ENCODE measurements at places on chromosomes 5 and 9.
A peak's percentile ranks its signal among the peaks of the same experiment; 100 is the strongest.

GRCh38 chr5:143361438-143361837, 42.0 kb downstream of the NR3C1 start:
- no peak overlapping the region for H3K27ac ChIP-seq
- peaks cover 31% of the 10 kb centered on the region for H3K4me1 ChIP-seq
- no peaks in the 10 kb centered on the region for H3K27me3 ChIP-seq
- no peaks in the 10 kb centered on the region for H3K36me3 ChIP-seq
- no peak overlapping the region for H3K4me3 ChIP-seq
- no peak for DNase-seq

GRCh38 chr9:34378376-34379060, 1.8 kb upstream of the MYORG start:
- DNase-seq: no peak
- no peak overlapping the region for H3K4me3 ChIP-seq
- peaks cover 44% of the 10 kb centered on the region for H3K4me1 ChIP-seq
- H3K27me3 ChIP-seq: no peaks in the 10 kb centered on the region
- H3K36me3 ChIP-seq: no peaks in the 10 kb centered on the region

- no peak overlapping the region for H3K4me3 ChIP-seq
- H3K4me1 ChIP-seq: no peaks in the 10 kb centered on the region
- no peak overlapping the region for H3K27ac ChIP-seq
- no peak for DNase-seq
Measured at GRCh38 chr5:41120600-41120999, 49.5 kb upstream of the MROH2B start.

GRCh38 chr9:15422372-15423230, at the start of gene SNAPC3:
Gene SNAPC3, plus strand, starts transcription at chr9:15422876. Its CDS starts 4 bp downstream, at chr9:15422880.
- H3K27me3 ChIP-seq: no peaks in the 10 kb centered on the region
- DNase-seq: peak; percentile 97
- peak within 1 kb of the TSS; percentile 83 for H3K4me3 ChIP-seq
- no peaks in the 10 kb centered on the region for H3K36me3 ChIP-seq

DNA sequence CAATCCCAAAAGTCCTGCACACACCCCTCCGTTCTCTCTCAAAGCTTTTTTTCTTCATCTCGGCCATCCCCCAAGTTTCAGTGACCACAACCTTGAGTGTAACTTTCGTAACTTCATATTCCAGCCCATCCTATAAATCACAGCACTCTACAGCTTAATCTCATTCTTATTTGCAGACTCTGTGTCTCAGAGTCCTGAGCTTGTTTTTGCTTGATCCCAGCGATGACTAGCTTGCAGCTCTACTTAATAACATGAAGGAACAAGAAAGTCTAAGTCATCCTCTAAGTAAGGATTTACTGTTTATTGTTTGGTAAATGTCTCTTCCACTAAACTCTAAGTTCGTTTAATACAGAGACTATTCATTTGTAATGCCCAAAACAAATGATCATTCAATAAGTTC, 2.6 kb upstream of the SPDL1 start:
- no peaks in the 10 kb centered on the region for H3K36me3 ChIP-seq
- no peak overlapping the region for H3K4me3 ChIP-seq
- DNase-seq: no peak
- H3K27ac ChIP-seq: no peak overlapping the region
- H3K4me1 ChIP-seq: peaks cover 6% of the 10 kb centered on the region

DNA sequence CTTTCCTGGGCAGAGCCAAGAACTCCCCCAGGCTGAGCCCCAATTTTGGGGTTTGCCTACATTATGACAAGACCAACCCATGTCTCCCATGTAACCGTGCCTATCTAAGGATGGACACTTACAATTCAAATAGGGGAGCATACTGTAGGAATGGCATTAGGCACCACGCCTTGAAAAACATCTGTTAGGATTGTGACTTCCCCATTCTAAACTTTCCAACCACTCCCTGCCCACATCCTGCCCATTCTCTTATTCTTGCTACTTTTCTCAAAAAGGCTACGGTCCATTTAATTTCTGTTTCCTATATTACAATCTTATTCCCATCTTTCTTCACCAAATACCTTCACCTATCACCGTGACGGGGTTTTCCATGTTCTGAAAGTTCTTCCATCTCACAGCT, 99.2 kb downstream of the LPAR1 start:
- no peaks in the 10 kb centered on the region for H3K36me3 ChIP-seq
- no peak overlapping the region for H3K4me3 ChIP-seq
- H3K27me3 ChIP-seq: no peaks in the 10 kb centered on the region
- peaks cover 10% of the 10 kb centered on the region for H3K4me1 ChIP-seq

- H3K4me1 ChIP-seq: no peaks in the 10 kb centered on the region
- no peaks in the 10 kb centered on the region for H3K36me3 ChIP-seq
- H3K27ac ChIP-seq: no peak overlapping the region
- no peaks in the 10 kb centered on the region for H3K27me3 ChIP-seq
- DNase-seq: no peak
Measured at GRCh38 chr9:131994364-131995125, 85.1 kb downstream of the MED27 start.

- H3K27ac ChIP-seq: no peak overlapping the region
- H3K27me3 ChIP-seq: no peaks in the 10 kb centered on the region
- DNase-seq: no peak
- H3K36me3 ChIP-seq: no peaks in the 10 kb centered on the region
Measured at GRCh38 chr5:83924891-83925290, 204.2 kb upstream of the HAPLN1 start.

- peak overlapping the region; percentile 58 for H3K27ac ChIP-seq
- DNase-seq: no peak
- no peaks in the 10 kb centered on the region for H3K36me3 ChIP-seq
- H3K4me1 ChIP-seq: no peaks in the 10 kb centered on the region
- no peak overlapping the region for H3K4me3 ChIP-seq
- H3K27me3 ChIP-seq: no peaks in the 10 kb centered on the region
Measured at GRCh38 chr5:33363537-33363936, 77.2 kb upstream of the TARS1 start.

DNA sequence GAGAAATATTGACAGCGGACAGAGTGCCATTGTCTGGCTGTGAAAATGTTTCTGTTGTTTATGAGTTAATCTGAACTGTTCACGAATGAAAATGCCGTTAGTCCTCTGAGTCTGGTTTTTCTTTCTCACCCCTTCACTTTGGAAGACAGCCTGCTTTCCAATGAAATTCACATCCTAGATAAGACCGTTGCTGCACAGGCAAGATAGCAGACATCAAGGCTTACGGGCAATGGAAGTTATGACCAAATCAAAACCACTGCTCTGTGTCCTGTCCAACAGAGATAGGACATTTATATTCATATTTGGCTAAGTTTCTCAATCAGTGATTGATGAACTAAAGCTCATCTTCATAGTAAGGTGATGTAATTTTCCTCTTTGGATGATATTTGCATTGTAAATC, 180.0 kb upstream of the DMAC1 start:
- H3K36me3 ChIP-seq: no peaks in the 10 kb centered on the region
- no peak overlapping the region for H3K4me3 ChIP-seq
- H3K4me1 ChIP-seq: peaks cover 4% of the 10 kb centered on the region
- H3K27me3 ChIP-seq: no peaks in the 10 kb centered on the region
- no peak overlapping the region for H3K27ac ChIP-seq
- DNase-seq: no peak

GRCh38 chr9:127014216-127014909, 99.8 kb downstream of the RALGPS1 start:
- H3K4me1 ChIP-seq: peaks cover 5% of the 10 kb centered on the region
- no peak for DNase-seq
- H3K27me3 ChIP-seq: no peaks in the 10 kb centered on the region

DNA sequence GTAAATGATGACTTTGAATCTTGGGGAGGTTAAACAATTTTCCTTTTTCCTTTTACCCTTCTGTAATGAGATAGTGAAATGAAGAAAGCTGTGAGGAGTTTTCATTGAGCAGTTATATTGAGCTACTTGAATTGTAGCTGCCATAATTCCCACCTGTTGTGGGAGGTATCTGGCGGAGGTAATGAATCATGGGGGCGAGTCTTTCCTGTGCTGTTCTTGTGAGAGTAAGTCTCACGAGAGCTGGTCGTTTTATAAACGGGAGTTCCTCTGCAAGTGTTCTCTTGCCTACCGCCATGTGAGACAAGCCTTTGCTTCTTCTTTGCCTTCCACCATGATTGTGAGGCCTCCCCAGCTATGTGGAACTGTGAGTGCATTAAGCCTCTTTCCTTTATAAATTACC, 258.4 kb downstream of the FER start:
- H3K4me1 ChIP-seq: no peaks in the 10 kb centered on the region
- H3K27me3 ChIP-seq: no peaks in the 10 kb centered on the region
- no peaks in the 10 kb centered on the region for H3K36me3 ChIP-seq
- no peak for DNase-seq

Measured in transverse colon (tissue), 4 donors.